ENCODE measurements at places on chromosomes 11 and 22. TPM values are rescaled to one million over a fixed set of nuclear protein-coding genes. Genes with fewer than 3 reads are reported as not detected.

C22orf42 gene
- total RNA-seq: not detected

KCNQ1OT1 gene
- total RNA-seq: 19.4 TPM

SLCO2B1 gene
- 20.9 TPM for total RNA-seq

ST14 gene
- total RNA-seq: 1.7 TPM

OR2AT4 gene
- total RNA-seq: not detected

MISFA gene
- total RNA-seq: not detected

OSM gene
- 0.76 TPM for total RNA-seq

MUC5B gene
- total RNA-seq: 0.18 TPM

All from uterus (tissue), 4 donors.